ENCODE measurements at places on chromosomes 1 and 21.

DNA sequence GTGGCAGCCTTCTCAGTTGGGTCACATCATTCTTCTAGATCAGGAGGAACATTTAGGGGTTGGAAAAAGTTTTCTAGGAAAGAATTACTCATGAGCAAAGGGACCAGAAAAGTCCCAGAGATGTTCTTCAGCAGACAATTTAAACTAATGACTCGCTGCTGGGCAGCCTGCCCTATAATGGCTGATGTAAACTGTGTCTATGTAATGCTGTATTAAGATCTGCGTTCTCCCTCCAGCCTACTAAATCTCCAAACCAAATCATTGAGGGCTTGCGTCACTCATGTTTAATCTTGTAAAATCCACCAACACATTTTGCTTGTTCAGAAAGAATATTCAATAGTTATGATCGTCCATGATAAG is 92.1 kb downstream of the LRRC8C start:
- no peak for DNase-seq

DNA sequence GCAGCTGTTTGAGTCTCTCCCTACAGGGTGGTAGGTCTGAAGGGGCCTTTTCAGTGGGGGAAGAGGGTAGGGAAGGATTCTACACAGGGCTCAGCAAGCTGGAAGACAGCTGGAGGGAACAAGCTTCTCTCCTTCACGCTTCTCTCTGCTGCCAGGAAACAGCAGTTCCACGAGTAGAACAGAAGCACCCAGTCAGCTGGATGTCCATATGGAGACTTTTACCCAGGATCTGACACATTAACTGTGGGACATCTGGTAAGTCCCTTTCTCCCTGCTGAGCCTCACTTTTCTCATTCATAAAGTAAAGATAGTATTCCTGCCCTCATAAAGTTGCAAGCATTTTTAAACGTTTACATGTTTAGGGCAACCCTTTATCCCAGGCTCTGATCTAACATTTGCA is 280.3 kb downstream of the OMA1 start:
- DNase-seq = no peak

DNA sequence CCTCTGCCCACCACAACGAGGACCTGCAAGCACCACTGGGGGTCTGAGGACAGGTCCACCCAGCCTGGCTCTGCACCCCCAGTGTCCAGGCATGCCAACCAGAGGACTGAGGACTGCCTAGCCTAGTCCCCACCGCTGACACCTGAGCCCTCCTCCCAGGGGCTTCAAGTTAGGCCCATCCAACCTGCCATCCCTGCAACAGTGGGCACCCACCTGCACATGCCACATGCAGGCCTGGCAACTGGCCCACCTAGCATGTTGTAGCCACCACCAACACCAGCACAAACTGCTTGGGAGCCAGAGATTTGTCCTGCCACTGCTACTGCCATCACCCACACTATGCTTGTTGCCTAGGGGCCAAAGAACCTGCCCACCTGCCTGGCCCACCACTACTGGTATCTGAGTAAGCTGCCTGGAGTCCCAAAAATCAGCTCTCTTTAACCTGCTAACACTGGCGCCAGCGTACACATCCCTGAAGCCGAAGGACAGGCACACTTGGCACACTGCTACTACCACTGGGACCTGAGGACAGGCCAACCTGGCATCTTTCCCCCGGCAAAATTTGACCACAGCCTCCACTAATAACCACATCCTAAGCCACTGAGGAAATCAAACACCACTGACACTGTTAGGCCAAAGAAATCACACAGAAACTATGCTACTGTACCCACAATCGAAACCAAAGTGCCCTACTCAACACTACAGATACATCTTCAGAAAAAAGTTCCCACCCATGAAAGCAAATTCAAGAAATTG is 61.5 kb downstream of the PSMG1 start:
- DNase-seq = no peak

DNA sequence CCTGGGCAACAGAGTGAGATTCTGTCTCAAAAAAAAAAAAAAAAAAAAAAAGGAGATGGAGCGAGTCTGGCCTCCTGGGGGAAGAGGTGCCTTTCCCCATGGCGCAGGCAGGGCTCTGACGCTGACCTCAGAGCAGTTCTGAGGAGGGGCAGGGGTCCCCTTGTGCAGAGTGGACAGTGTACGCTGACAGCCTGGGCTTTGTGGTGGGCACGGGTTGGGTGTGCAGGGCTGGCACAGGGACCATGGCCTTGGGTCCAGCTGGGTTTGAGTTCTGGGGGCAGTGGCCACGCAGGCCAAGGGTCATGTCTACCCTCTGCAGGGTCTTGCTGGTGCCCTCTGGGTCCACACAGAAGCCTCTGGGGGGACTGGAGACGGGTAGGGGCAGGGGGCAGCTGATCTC is 260.1 kb upstream of the C1orf174 start:
- no peak for DNase-seq

- no peak for DNase-seq
Observed at GRCh38 chr1:99751877-99752504, 14.4 kb downstream of the FRRS1 start.

GRCh38 chr1:55529017-55529416 is 313.9 kb upstream of the USP24 start:
- no peak for DNase-seq

DNA sequence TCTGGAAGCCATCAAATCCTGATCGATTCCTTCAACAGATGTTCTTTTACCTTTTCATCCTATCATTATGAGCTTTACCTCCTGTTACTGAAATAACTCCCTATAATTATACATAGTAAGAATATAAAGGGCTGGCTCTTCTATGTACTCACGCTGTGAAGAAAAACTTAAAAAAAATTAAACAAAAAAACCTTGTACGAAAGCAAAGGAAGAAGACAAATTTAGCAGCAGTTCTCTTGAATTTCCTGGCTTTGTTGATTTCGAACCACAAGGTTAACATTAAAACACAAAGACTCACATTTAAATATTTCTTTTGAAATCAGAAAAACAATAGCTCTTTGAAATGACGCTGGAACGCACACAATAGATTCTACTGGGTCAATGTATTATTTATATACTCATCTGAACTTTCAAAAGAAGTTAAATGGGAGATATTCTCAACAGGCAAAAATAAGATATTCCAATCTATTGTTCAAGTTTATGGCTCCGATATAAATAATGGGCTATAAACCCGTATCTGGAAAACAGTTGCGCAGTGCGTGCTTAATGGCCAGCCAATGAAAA is 13.6 kb upstream of the SPEN start:
- no peak for DNase-seq

DNA sequence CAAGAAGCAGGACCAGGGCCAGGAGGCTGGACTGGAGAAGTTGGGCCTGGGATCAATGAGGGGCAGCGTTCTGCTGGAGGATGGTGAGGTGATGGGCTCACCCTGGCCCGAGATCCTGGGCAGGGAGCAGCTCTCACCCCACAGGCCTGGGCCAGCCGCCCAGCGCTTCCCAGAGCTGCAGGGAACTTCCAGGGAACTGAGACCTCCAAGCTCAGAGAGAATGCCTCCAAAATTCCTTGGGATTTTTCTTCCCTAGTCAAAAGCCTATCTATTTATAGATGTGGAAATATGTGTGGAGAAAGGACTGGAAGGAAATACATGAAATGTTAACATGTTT is 121.2 kb downstream of the SPSB1 start:
- no peak for DNase-seq

- no peak for DNase-seq
Observed at GRCh38 chr1:230696722-230697437, 17.0 kb downstream of the AGT start.

DNA sequence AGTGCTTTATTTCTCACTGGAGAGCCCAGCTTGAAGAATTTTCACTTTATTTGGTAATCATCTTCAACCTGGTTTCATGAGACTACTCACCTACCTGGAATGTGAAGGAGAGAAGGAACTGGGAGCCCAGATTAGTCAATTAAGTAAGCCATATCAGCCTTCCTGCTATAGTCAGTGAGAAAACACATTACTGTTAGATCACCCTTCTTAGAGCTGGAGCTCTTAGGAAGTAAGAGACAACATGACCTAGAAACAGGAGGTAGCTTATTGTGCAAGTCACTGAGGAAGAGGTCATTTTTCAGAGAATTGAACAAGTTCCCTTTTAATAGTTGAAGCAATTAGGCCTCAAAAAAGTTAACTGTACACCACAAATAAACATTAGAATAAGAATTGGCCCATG is 49.2 kb upstream of the TEKT2 start:
- no peak for DNase-seq

DNA sequence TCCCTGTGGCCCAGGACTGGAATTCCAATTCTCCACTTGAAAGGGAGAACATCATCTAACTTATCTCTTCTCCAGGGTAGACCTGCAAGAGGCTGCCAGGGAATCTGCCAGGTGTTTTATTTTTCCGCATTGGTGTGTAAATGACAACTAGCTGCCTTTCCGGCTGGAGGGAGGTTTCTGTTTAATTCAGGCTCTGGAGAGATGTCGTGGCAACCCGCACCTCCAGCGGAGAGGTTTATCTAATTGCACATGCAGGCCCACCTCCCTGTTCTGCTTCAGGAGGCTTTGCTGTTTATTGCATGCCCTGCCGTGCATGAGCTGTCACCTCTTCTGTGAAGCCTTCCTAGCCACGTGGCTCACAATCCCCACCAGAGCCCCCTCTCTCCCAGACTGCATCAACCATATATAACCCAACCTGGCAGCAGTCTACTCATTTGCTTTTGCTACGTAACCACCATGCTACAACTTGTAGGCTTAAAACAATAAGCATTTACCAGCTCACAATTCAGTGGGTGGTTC is 151.6 kb downstream of the C1orf94 start:
- no peak for DNase-seq
